ENCODE measurements at places on chromosomes 5 and 9.

DNA sequence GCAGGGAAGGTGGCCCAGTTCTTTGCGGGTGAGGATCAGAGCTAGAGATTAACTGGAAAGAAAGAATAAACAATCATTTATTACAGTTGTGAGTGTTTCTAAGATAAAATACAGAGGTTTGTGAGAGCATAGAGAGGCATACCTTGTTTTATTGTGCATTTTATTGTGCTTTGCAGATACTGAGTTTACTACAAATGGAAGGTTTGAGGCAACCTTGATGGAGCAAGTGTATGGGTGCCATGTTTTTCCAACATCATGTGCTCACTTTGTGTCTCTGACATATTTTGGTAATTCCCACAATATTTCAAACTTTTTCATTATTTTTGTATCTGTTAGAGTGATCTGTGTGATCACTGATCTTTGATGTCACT, 715 bp upstream of the C5orf34 start:
- no peak for DNase-seq

DNA sequence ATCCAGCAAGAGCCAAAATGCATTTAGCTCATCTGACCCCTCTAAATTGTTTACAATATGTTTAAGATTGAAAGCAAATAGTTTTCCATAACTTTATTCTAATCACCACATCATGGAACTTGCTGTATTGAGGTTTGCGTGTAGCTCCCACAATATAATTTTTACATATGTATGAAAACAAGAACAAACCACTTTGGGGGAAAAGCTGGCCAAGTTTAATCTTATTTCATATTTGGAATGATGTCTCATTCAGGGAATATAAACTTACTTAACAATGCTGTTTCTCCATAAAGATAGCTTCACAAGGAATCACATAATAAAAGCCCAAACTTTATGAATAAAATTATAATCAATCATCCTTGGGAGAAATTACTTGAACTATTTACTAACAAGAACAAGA, 194.6 kb upstream of the PCSK5 start:
- DNase-seq, result no peak

- DNase-seq, result no peak
Measured at GRCh38 chr5:135743705-135744411, 90.6 kb upstream of the SLC25A48 start.

- DNase-seq, result no peak
Measured at GRCh38 chr5:77010243-77010642, 20.0 kb upstream of the AGGF1 start.

All from HFF-Myc (cell line).